ENCODE measurements at places on chromosomes 13 and 19.
A peak's percentile ranks its signal among the peaks of the same experiment; 100 is the strongest.

GRCh38 chr19:2123682-2124387 lies 27.1 kb downstream of the IZUMO4 start:
- no peak for DNase-seq

GRCh38 chr19:15418231-15418578 lies 583 bp downstream of the AKAP8L start:
- no peak for DNase-seq

- no peak for DNase-seq
Observed at GRCh38 chr19:51830274-51830673, 35.3 kb downstream of the FPR3 start.

- DNase-seq, result no peak
Observed at GRCh38 chr13:59979589-59979988, 184.1 kb downstream of the DIAPH3 start.

DNA sequence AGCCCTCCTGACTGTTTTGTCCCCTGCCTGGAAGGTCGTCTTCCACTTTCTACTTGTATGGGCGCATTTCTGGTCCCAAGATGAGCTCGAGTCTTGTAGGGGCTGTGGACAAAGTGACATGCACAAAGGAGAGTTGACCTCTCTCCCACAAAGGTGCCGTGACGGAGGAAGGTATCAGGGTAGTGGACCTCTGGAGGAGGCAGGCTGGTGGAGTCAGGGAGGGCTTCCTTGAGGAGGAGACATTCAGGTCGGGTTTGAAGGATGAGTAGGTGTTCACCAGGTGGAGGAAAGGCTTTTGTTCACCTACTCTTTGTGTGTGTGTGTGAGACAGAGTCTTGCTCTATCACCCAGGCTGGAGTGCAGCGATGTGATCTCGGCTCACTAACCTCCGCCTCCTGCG lies 1.7 kb downstream of the CYTH2 start:
- no peak for DNase-seq

DNA sequence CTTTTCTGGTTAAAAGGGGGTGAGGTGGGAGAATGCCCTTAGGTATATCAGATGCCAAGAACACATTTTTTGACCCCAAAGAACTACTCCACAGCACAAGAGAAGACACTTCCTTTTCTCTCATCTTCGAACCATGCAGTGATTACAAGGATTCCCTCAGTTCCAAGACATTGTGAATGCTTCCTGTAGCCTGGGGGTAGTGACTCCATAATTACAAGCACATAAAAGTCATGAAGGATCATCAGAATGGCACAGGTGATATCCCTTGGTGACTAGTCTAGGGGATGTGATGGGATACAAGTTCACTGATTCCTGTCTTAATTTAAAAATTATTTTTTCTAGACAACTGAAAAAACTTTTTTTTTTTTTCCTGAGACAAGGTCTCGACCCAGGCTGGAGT lies 78.0 kb downstream of the ZC3H13 start:
- DNase-seq, result no peak

GRCh38 chr19:3667766-3668165 lies 32.5 kb downstream of the PIP5K1C start:
- no peak for DNase-seq

DNA sequence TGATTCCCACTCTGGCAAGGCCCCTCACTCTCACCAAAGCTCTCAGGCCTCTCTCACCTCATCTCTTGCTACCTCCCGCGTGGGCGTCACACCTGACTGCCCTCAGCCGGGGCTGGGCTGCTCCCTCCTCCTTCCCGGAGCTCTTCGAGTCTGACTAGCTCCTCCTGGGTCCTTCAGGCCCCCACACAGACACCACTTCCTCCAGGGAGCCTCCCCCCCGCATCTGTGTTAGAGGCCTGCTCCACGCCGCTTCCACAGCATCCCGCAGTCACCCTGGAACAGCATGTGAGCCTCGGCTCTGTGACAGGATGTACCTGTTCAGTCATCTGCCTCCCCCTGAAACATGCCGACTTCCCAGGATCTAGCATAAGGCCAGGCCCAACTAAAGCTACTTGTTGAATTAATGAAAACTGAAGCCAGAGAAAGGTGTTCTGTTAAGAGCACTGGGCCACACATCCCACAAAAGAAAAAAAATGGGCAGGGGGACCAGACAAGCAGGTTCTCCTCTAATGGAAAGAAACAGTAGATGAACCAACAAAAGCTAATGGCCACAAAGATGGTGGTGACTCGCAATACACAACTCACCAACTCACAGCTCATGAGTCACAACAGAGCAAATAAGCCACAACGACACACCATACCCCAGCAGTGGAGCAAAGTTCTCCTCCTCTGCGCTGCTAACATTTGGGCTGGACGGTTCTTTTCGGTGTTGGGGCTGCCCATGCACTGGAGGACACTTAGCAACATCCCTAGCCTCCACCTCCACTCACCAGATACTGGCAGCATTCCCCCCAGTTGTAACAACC lies 3.0 kb downstream of the PPP6R1 start:
- peak; percentile 32 for DNase-seq

GRCh38 chr13:39401046-39401705 lies 201.8 kb downstream of the LHFPL6 start:
- DNase-seq, result no peak

DNA sequence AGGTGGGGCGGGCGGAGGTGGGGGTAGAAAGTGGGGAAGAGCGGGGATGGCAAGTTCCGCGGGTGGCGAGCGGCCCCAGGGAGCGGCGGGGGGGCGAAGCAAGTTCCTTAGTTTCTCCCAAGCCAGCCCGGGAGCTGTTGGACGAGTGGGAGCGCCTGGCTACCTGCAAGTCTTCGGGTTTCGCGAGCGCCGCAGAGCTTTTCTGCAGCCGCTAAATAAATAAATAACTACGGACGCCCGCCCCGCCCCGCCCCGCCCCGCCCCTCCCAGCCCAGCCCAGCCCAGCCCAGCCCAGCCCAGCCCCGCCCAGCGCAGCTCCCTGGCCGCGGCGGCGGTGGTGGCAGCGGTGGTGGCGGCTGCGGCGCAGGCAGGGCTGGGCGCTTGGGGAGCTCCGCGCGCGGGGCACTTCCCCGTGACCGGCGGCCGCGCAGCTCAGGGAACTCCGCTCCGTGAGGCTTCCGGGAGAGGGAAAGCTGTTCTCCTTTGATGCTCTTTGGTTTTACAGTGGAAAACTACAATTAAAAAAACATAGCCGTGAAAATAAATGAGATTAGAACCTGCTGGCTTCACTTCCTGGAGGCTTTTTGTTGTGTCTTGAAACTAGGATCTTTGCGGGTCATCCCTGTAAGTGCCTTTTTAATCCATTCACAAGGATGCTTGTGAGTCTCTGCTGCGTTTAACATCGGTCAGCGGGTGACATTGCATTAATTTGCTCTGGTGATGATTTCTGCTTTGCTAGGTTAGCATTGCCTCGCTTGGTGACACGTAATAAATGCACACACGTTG lies at the start of gene UBE2L5:
Gene UBE2L5 (plus strand): TSS at position 440 of the 786 bp plus-strand sequence. CDS start 5,498 bp downstream, outside the sequence.
- peak; percentile 79 for DNase-seq

DNA sequence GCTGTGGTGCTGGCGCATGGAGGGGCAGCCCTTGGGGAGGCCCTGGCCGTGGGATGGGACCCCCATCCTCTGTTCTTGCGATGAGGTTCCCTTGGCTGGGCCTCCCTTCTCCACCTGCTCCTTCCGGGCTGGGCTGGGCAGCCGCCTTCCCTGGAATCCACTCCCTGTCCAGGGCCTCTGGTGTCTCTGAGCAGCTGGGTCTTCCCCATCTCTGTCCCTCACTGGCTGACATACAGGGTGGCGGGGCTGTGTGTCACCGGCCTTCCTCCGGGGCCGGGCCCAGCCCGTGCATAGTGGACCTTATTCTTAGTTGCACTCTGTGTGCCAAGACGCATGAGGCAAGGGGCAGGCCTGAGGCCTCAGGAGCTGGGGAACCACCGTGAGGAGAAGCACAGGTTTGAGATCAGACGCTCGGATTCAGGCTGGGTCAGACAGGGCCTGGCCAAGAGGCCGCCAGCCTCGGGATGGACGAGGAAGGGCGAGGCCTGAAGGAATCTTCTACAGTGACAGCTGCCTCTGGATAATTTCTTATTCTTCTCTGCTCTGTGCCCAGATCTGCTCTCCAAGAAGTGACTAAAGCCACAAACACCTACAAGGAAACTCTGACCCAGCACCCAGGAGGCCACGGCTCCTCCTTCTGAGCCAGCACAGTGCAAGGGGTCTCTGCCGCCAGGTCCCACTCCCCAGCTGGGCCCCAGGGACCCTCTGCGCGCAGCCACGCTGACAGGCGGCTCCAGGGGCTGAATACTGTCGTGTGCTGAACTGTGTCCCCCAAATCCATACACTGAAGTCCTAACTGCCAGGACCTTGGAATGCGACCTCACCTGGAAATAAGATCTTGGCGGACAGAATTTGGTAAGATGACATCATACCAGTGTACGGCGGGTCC lies 11.0 kb downstream of the SGTA start:
- no peak for DNase-seq

GRCh38 chr13:24279327-24280110 lies 29.9 kb upstream of the C1QTNF9 start:
- no peak for DNase-seq

DNA sequence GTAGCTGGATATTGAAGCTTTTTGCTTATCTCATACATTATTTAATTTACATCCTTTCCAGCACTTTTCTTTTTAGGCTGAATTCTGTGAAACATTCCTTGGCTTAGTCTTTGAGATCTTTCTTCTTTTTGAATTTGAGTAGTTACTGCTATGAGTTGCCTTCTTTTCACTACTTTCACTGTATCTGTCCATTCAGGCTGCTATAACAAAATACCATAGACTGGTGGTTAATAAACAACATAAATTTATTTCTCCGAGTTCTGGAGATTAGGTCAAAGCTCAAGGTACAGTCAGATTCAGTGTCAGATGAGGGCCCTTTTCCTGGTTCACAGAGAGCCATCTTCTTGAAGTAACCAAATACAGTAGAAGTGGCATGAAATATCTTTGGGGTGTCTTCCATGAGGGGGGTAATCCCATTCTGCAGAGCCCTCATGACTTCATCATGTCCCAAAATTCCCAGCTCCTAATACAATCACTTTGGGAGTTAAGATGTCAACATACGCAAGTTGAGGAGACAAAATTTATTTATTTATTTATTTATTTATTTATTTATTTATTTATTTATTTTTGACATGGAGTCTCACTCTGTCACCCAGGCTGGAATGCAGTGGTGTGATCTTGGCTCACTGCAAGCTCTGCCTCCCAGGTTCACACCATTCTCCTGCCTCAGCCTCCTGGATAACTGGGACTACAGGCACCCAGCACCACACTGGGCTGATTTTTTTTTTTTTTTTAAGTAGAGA lies 15.7 kb downstream of the ZNF846 start:
- DNase-seq, result no peak

- DNase-seq, result no peak
Observed at GRCh38 chr13:30192320-30193093, 114.8 kb downstream of the KATNAL1 start.

GRCh38 chr13:48096670-48097069 lies 1.8 kb upstream of the MED4 start:
- no peak for DNase-seq

DNA sequence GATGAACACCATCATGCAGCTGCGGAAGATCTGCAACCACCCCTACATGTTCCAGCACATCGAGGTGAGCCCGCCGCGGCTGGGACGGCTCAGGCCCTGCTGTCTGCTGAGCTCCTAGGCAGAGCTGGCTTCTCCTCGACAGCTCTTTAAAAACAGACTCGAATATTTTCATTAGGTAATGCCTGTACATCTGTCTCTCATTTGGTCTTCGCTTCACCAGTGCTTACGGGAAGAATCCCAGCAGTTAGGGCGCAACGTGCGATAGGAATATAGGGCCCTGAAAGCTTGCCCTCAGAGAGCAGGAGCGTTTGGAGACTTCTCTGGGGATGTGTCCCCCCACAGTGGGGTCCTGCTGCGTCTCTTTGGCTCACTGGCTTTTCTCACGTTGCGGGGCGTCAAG lies 63.8 kb upstream of the LDLR start:
- no peak for DNase-seq

DNA sequence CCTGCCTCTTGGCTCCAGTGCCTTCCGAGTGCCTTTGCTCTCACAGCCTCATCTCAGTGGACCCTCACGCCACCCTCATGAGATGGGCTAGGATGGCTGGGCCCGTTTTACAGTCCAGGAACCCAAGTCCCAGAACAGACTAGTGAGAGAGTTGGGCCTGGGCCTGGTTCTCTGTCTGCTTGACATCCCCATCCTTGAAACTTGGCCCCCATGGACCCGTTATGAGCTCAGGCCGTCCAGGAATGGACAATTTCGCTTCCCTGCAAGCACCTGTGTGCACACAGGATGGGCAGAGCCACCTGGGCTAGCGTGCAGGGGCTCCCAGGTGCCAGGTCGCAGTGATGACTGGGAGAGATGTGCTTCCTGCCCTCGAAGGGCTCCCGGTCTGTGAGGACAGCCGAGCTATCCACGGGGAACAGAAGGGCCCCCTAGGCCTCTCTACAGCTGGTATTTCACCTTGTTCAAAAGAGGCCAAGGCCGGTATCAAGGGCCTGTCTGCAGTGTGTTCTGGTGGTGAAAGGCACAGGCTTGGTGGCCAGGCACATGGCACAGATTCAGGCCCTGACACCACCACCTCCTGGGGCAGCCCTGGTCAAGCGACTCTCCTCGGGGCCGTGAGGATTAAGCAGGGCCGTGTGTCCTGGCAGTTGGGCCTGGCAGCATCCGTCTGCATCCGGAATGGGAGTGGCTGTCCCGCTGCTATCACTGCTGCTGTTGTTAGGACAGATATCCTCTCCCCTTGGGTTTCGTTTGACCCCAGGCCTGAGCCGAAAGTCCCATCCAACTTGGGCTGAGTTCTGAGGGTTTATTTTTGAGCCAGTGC lies 38.9 kb downstream of the CAPN12 start:
- no peak for DNase-seq

- no peak for DNase-seq
Observed at GRCh38 chr13:100517728-100518127, 70.9 kb downstream of the GGACT start.

DNA sequence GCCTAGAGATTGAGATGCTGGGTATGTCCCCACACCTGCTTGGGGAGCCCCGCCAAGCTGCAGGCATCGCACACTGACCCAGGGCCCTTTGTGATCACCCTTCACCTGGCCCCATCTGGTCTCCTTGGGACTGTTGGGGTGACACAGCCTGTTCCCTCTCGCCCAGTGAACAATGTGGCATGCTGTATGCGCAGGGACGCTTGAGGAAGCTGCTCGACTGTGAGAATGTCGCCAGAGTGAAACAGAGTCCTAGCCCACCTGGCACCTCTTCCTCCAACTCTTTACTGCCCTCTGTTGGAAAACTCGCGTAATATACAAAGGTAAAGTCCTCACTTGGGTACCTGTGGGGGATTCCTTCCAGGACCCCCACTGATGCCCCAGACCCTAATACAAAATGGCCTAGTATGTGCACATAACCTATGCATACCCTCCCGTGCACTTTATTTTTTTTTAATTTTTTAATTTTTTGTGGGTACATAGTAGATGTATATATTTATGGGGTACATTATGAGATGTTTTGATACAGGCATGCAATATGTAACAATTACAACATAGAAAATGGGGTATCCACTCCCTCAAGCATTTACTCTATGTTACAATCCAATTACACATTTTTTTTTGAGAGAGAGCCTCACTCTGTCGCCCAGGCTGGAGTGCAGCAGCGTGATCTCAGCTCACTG lies 9.0 kb downstream of the BLOC1S3 start:
- DNase-seq, result peak; percentile 60

GRCh38 chr13:96551546-96551945 lies 442.7 kb downstream of the OXGR1 start:
- no peak for DNase-seq
